Astrocyte of the cerebellum (primary cell): ENCODE measurements at places on chromosomes 16 and 17.

GRCh38 chr16:47052666-47053640 lies 79.5 kb upstream of the DNAJA2 start:
- DNase-seq = no peak

DNA sequence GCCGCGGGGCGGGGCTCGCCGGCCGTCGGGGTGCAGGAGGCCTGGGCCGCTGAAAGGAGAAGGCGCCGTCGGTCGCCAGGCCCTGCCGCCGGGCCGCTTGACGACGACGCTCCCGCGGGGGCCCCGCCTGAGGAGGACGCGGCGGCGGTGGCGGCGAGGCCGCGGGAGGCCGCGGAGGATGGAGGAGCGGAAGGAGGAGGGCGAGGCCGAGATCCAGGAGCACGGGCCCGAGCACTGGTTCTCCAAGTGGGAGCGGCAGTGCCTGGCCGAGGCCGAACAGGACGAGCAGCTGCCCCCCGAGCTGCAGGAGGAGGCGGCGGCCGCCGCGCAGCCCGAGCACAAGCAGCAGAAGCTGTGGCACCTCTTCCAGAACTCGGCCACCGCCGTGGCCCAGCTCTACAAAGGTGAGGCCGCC lies 430 bp downstream of the HAPSTR1 start:
- no peak for DNase-seq

- DNase-seq = no peak
These were observed 220.8 kb upstream of the MON1B start for GRCh38 chr16:76970087-76970744.

- no peak for DNase-seq
These were observed 165.8 kb downstream of the CHD9 start for GRCh38 chr16:53220585-53220984.

DNA sequence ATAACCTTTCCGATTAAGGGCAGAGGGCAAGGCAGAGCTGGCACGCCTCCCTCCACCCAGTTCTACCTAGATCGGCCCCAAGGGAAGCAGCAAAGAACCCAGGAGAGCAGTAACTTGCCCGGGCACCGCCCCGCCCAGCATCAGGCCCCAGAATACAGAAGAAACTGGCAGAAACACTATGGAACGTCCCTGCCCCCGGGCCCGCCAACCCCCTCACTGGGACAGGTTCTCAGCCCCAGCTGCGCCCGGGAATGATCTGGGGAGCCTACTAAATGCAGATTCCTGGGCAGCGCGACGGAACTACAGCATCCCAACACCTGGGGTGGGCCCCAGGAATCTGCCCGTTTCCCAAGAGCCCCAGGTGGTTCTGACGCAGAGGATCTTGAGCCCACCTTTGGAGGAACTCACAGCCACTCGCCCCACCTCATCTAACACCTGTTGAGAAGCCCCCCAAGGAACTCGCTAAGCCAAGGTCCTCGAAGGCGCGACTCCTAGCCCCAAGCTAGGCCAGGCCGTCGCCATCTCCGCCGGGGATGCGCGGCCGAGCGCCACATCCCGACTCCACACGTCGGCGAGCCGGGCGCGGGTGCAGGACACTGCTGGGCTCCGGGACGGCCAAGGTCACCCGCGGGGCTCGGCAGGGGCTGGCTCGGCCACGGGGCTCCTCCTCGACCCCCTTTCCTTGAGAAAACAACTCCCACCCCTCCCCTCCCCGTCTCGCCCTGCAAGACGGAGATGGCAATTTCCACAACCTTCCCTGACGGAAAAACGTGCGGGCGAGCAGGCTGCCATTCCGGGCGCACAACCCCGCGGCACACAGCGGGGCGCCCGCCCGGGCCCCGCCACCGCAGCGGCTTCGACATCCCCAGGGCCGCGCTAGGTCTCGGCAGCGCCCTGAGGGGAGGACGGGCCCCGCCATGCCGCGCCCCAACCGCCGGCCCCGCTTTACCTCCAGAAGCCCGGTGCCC lies 913 bp downstream of the CDIP1 start:
- no peak for DNase-seq

DNA sequence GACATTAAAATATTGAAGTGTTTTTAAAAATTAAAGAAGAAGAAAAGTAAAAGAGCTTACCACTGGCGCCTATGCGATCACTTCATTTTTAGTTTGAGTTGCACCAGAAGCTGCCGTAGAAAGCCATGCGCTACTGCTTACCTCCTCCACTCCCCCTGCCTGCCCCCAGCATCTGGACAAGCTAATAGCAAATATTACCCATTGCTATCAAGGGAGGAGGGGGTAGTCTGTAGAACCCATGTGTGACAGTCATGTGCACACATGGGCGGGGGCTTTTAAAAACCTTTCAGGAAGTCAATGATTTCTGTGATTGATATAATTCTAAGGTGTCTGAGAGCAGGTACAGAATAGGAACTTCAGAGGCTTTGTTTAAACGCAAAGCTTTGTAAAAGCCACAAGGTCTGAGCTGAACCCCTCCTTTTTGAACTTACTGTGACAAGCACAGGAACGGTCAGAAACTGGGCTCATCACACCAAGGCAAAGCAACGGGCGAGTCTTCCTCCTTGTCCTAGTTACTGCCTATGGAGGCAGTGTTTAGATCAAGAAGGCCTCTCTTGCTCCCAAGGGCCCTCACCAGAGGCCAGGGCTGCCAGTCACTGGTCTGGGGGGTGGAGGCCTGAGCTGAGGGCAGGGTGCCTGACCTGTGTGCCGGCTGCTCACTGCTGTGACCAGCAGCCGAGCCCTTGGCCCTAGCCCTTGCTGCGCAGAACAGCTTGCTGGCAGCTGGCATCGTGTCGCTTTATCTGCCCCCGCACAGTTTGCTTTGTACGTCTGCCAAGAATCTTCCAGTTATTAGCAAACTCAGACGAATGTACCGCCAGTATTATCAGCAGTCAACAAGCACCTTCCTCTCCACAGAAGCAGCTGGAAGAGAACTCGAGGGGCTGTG lies 15.0 kb downstream of the GINS2 start:
- DNase-seq = no peak

DNA sequence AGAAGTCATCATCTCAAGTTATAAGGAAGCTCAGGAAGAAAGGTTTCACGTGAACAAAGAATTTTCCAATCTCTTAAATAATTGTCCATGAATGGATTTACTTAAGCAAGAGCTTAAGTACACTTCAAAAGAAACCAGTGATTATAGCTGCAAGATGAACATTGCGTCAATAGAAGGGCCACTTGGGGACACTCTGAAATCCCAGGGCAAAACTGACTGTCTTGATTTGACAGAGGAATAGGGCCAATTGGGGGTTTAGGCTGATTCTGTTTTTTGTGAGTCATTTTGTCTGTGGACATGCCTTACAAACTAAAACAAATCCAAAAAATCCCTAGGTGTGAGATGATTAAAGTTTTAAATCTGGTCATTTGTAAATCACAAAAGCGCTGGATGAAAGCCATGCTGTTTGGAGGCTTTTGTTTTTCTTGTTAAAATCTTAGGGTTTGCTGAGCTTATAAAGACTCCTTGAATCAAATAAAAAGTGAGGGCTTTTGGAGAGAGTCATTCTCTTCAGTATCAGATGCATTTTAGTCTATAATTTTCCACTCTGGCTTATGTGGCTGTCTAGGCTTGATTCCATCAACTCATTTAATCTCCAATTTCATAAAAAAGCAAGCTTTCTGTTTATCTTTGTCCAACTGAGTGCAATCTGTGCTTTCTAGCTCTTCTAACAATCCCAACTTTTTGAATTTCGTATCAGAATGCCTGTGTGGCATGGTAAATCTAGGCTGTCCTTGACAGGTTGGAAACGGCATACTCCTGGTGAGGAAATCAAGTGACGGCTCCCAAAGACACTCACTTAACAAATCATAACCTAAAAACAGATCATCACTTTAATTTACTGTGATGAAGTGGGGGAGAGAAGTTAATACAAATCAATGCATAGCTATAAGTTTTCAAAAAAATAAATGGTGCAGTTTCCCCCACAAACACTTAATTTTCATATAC lies 98.2 kb upstream of the SOX9 start:
- no peak for DNase-seq

DNA sequence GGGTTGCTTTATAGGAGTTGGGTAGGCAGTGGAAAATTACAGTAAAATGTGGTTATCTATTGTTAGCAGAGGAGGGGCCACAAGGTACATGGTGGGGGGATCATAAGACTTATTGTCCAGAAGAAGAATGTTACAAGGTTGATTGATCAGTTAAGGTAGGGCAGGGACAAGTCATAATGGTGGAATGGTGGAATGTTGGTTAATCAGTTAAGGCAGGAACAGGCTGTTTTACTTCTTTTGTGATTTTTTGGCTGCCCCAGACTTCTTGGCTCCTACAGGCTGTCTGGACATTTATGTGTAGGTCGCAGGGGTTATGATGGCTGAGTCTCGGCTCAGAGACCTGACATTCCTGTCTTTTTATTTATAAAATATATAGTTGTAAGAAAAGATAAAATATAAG lies 2277.1 kb downstream of the TP53TG3F start:
- DNase-seq = no peak

DNA sequence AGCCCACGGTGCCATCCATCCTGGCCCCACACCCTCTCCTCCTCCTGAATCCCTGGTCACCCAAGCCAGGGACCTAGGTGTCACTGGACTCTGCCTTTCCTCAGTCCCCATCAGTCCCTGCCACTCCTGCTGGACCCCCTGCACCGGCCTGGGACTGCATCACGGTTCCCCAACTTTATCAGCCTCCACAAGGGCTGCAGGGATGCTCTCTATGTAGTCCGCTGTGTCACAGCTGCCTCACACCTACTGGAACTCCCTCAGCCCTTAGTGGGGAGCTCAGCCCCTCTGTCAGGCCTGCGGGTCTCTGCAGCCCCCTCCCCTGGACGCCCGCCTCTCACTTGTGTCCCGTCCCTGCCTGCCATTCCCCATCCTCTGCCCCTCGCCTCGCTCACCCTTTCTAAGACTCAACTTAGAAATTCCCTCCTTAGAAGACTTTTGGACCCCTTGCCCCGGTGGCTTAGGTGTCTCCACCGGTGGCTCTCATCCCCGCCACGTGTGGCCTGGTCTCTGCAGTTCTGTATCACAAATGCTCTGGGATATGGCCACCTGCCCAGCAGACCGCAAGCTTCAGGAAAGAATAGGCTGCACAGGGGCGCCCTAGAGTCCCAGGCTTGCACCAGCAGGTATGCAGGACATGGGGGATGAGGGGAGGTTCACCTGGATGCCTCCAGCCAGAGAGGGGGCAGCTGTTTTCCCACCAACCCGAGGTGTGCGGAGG lies 62.9 kb downstream of the PRMT7 start:
- DNase-seq = no peak

DNA sequence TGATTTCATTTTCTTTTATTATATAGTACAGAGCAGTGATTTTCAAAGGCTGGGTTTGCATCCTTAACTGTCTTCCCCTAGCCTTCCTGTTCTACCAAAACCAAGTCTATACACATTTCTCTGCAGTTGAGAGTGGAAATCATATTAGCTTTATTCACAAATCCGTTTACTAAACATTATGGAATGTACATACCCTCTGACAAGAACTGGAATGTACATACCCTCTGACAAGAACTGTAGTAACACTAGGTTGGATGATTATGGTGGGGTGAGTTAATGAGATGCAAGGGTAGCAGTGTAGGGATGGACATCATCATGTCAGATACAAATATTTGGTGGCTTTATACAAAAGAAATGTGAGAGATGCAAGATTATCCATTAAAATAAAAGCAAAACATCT lies 154.8 kb downstream of the CYB561 start:
- DNase-seq = no peak

DNA sequence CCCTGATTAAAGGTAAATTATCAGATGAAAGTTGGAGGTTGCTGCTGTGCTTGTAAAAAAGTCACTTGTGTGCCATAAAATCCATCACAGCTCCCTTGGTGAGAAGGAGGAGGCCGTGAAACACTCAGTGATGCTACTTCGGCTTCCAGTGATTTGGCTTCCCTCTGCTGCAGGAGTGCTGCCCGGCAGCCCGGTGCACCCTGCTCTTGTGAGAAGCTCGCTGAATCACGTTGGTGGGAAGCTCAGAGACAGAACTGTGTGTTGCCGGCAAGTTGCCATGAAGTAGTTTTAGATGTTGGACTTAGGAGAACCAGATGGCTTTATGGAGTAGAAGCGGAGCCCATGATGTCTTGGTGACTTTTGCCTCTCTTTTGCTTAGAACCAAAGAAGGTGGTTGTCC lies 33.3 kb downstream of the MSI2 start:
- DNase-seq = no peak

DNA sequence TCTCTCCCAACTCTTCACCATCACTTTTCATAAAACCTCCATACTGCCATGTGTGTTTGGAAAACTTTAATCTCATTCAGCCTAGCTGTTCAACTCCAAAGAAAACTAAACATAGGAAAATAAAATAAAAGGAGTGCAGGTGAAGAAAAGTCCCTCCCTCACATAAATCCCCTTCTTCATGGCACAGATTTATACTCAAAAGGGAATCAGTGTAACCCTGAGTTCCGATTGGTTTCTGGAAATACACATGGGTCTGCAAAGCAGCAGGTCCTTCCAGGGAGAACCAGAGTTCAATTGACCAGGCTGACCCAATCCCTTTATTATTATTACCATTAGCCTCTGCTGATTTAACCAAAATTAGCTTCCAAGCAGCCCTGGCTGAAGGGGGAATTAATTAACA lies 8.9 kb upstream of the HOXB2 start:
- no peak for DNase-seq

DNA sequence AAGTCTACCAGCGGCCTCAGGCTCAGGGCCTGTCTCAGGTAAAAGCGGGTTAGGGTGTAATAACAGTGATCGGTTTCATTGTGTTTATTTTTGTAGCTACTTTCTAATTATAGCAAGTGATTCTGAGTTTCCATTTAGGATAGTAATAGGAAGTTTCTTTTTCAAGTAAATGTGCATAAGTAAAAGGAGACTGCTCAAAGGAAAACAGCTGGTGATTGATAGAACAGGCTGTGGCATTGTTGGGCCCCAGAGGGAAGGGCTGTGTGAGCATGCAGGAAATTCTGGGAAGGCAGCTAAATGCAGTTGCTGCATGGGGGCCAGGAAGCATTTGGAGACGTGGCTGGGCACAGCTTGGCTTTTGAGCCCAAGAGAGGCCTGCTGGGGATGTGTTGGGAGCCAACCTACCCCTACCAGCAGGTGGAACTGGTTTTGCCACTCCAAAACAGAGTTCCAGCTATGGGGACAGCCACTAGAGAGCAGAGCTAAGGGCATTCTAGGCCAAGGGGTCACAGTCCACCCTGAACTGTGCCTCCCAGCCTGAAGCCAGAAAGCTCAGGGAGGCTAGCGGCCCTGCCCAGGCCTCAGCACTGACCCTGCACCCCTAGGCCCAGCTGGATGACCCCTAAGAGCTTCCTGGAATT lies 12.6 kb downstream of the SNX20 start:
- no peak for DNase-seq

GRCh38 chr17:17228521-17229279 lies 8.3 kb downstream of the FLCN start:
- no peak for DNase-seq

DNA sequence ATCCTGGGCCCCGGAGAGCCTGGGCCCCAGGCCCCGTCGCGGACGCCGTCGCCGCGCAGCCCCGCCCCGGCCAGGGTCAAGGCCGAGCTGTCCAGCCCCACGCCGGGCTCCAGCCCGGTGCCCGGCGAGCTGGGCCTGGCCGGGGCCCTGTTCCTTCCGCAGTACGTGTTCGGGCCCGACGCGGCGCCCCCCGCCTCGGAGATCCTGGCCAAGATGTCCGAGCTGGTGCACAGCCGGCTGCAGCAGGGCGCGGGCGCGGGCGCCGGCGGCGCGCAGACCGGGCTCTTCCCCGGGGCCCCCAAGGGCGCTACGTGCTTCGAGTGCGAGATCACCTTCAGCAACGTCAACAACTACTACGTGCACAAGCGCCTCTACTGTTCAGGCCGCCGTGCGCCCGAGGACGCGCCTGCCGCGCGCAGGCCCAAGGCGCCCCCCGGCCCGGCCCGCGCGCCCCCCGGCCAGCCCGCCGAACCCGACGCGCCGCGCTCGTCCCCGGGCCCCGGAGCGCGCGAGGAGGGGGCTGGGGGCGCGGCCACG lies 36.8 kb upstream of the ZC3H18 start:
- DNase-seq = no peak

- DNase-seq = no peak
These were observed 146.3 kb downstream of the TMEM132E start for GRCh38 chr17:34725725-34726124.
